ENCODE measurements at places on chromosomes 12 and 14. TPM values are rescaled to one million over a fixed set of nuclear protein-coding genes. Genes with fewer than 3 reads are reported as not detected.

- no peaks in the 10 kb centered on the region for H3K36me3 ChIP-seq
- H3K4me1 ChIP-seq, result peaks cover 14% of the 10 kb centered on the region
- DNase-seq, result peak; percentile 4
- no peaks in the 10 kb centered on the region for H3K27me3 ChIP-seq
- no peak overlapping the region for H3K4me3 ChIP-seq
These were observed 90.7 kb downstream of the PLEKHA5 start for GRCh38 chr12:19220205-19220604.

- H3K4me3 ChIP-seq, result no peak overlapping the region
- H3K4me1 ChIP-seq, result no peaks in the 10 kb centered on the region
- DNase-seq, result no peak
- peaks cover 23% of the 10 kb centered on the region for H3K27me3 ChIP-seq
- no peaks in the 10 kb centered on the region for H3K36me3 ChIP-seq
These were observed 720 bp upstream of the FGF6 start for GRCh38 chr12:4446335-4446734.

DNA sequence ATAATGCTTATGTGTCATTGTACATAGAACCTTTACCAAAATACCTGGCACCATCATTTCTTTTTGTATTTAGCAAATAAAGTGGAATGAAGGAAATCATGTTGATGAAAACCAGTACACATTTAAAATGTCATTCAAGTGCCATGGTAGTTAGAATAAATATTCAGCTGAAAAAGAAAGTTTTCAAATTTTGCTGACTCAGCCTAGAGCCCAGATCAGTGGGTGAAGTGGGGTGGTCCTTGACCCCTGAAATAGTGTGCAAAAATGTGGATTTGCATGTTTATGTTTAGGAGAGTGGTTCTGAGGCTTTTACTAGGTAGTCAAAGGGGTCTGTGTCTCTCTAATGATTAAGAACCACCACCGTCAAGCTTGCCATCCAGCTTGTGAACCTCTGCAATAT lies 418.7 kb downstream of the ETNK1 start:
- H3K27ac ChIP-seq, result no peak overlapping the region
- no peaks in the 10 kb centered on the region for H3K36me3 ChIP-seq
- H3K4me1 ChIP-seq, result no peaks in the 10 kb centered on the region
- H3K27me3 ChIP-seq, result no peaks in the 10 kb centered on the region
- no peak overlapping the region for H3K4me3 ChIP-seq

DNA sequence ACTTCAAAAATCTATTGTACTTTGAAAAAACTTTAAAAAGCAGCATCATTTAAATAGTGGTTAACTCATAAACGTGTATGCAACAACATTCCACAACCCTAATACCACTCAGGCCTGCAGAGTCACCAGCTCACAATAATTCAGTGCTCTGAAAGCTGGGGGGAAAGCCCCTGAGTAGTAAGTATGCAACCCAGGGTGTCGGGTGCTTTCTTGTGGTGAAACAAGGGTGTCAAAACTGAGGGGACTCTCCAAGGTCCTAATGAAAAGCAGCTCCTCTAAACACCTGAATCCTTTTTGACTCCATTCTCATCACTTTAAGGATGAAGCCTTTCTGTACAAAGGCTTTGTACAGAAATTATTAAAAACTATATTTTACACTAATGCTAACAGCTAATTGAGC lies 33.7 kb downstream of the FGFR1OP2 start:
- peak; percentile 72 for DNase-seq
- H3K27me3 ChIP-seq, result no peaks in the 10 kb centered on the region
- H3K27ac ChIP-seq, result peak overlapping the region; percentile 42
- H3K4me3 ChIP-seq, result peak overlapping the region; percentile 31
- peaks cover 22% of the 10 kb centered on the region for H3K4me1 ChIP-seq

- H3K4me1 ChIP-seq, result peaks cover 27% of the 10 kb centered on the region
- no peak for DNase-seq
- H3K4me3 ChIP-seq, result peak overlapping the region; percentile 85
These were observed 64.8 kb downstream of the PPFIBP1 start for GRCh38 chr12:27588776-27589175.

GRCh38 chr14:69842686-69843420 lies 36.4 kb upstream of the SMOC1 start:
- no peak overlapping the region for H3K4me3 ChIP-seq
- no peaks in the 10 kb centered on the region for H3K4me1 ChIP-seq
- no peak for DNase-seq
- no peaks in the 10 kb centered on the region for H3K27me3 ChIP-seq
- H3K27ac ChIP-seq, result no peak overlapping the region

- no peak overlapping the region for H3K27ac ChIP-seq
- H3K36me3 ChIP-seq, result no peaks in the 10 kb centered on the region
- H3K4me1 ChIP-seq, result no peaks in the 10 kb centered on the region
- H3K4me3 ChIP-seq, result no peak overlapping the region
These were observed 16.8 kb upstream of the RTRAF start for GRCh38 chr14:51972566-51972965.

- no peak overlapping the region for H3K27ac ChIP-seq
- no peak overlapping the region for H3K4me3 ChIP-seq
- H3K4me1 ChIP-seq, result no peaks in the 10 kb centered on the region
- H3K36me3 ChIP-seq, result no peaks in the 10 kb centered on the region
- no peak for DNase-seq
- H3K27me3 ChIP-seq, result peaks cover 9% of the 10 kb centered on the region
These were observed 24.0 kb upstream of the LGR5 start for GRCh38 chr12:71415336-71416231.

DNA sequence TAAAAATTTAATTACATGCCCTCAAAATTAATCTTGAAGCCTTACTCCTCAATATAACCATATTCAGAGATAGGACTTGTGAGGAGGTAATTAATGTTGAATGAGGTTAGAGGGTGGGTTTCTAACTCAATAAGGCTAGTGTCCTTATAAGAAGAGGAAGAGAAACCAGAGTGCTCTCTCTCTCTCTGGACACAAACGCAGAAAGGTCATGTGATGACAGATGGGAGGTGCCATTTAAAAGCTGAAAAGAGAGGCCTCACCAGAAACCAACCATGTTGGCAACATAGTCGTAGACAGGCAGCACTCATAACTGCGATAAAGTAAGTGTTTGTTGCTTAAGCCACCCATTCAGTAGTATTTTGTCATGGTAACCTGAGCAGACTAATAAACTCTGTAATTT lies 378.5 kb upstream of the LMO3 start:
- H3K27ac ChIP-seq, result no peak overlapping the region
- H3K4me3 ChIP-seq, result no peak overlapping the region
- no peak for DNase-seq
- no peaks in the 10 kb centered on the region for H3K27me3 ChIP-seq
- H3K36me3 ChIP-seq, result peaks cover 2% of the 10 kb centered on the region

DNA sequence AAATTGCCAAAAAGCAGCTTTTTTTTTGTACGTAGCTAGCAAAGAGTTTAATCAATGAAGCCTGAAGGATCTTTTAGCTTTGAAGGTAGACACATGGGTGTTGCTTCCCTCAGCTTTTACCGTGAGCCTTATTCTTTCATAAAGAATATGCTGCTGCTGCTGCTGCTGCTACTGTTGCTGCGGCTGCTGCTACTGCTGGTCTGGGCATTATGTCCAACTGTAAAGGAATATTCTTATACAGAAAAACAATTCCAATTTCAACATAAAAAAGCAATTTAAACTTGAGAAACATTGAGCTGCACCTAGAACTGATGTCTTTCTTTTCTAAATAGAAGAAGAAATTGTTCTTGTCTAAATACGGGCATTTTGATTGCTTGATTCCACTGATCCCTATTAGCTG lies 38.9 kb upstream of the PPP1R12A start:
- no peaks in the 10 kb centered on the region for H3K36me3 ChIP-seq
- peaks cover 6% of the 10 kb centered on the region for H3K27me3 ChIP-seq
- no peak overlapping the region for H3K27ac ChIP-seq

EEA1 gene
- 17.6 TPM for total RNA-seq

PRPF39 gene
- 40.5 TPM for total RNA-seq

ZNF385A gene
- 1.3 TPM for total RNA-seq

AACS gene
- 20.7 TPM for total RNA-seq

INHBC gene
- total RNA-seq, result not detected

ADCY6 gene
- total RNA-seq, result 0.67 TPM
